ENCODE measurements at places on chromosomes 2 and 18. TPM values are rescaled to one million over a fixed set of nuclear protein-coding genes. Genes with fewer than 3 reads are reported as not detected.

Gene TMEM182
- total RNA-seq: 1.3 TPM

Gene DNAJB2
- total RNA-seq: 24.0 TPM

Gene RSAD2
- 1.2 TPM for total RNA-seq

Gene VIT
- total RNA-seq: 0.65 TPM

Gene COL4A4
- total RNA-seq: 0.05 TPM

Gene PROM2
- total RNA-seq: 0.05 TPM

Gene LDAH
- 33.7 TPM for total RNA-seq

Gene FER1L5
- total RNA-seq: not detected

Gene C2orf92
- 0.88 TPM for total RNA-seq

Gene AGXT
- not detected for total RNA-seq

Gene FAM228A
- total RNA-seq: 0.28 TPM

Gene CAVIN2
- 571 TPM for total RNA-seq

Gene ALLC
- not detected for total RNA-seq

Gene SIX3
- total RNA-seq: not detected
